Myometrial cell (primary cell): ENCODE measurements at places on chromosomes 4 and X. TPM values are rescaled to one million over a fixed set of nuclear protein-coding genes. Genes with fewer than 3 reads are reported as not detected.

NPY2R gene
- total RNA-seq = not detected in 2 replicates

STPG2 gene
- not detected in 2 replicates for total RNA-seq

CPXCR1 gene
- total RNA-seq = not detected in 2 replicates

SUPT20HL2 gene
- total RNA-seq = not detected in 2 replicates

CYLC1 gene
- total RNA-seq = not detected in 2 replicates

CT47A7 gene
- not detected in 2 replicates for total RNA-seq

GATA1 gene
- not detected in 2 replicates for total RNA-seq

HSFX2 gene
- not detected in 2 replicates for total RNA-seq
